ENCODE measurements at places on chromosomes 5 and 9.

DNA sequence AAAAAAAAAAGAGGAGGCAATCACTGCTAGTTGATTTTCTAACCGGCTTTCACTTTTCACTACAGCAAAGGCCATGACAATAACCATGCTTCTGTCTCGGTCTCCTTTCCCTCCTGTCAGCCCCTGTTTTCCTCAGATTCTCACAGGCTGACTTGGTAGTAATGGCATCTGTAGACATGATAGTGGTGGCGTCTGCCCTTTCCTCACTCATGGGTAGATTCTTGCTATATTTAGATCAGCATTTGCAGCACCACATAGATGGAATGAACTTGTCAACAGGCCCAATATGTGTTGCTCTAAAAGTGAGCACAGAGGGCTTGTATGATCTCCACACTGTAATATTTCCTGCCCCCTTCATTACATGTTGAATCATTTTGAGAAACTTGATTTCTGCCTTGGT, 120.3 kb upstream of the FTMT start:
- DNase-seq = no peak

DNA sequence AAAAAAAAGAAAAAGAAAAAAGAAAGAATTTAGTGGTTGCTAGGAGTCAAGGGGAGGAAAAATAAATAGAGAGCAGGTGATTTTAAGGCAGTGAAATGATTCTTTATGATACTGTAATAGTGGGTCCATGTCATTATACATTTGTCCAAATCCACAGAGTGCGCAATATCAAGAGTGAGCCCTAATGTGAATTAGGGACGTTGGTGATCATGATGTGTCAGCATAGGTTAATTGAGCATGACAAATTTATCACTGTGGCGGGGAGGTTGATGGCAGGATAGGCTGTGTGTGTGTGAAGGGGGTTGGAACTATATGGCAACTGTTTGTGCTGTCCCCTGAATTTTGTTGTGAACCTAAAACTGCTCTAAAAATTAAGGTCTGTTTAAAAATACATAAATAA, 357.8 kb downstream of the ICE1 start:
- DNase-seq = no peak

GRCh38 chr5:109668668-109669422, 20.9 kb upstream of the MAN2A1 start:
- no peak for DNase-seq

GRCh38 chr5:123719004-123719403, 207.0 kb downstream of the CSNK1G3 start:
- no peak for DNase-seq

- peak; percentile 93 for DNase-seq
Observed at GRCh38 chr9:114677418-114677817, 4.6 kb downstream of the TEX48 start.

- no peak for DNase-seq
Observed at GRCh38 chr5:163338-163620, 28.0 kb upstream of the LRRC14B start.

GRCh38 chr5:154783774-154784460, 28.7 kb downstream of the LARP1 start:
- DNase-seq = no peak

DNA sequence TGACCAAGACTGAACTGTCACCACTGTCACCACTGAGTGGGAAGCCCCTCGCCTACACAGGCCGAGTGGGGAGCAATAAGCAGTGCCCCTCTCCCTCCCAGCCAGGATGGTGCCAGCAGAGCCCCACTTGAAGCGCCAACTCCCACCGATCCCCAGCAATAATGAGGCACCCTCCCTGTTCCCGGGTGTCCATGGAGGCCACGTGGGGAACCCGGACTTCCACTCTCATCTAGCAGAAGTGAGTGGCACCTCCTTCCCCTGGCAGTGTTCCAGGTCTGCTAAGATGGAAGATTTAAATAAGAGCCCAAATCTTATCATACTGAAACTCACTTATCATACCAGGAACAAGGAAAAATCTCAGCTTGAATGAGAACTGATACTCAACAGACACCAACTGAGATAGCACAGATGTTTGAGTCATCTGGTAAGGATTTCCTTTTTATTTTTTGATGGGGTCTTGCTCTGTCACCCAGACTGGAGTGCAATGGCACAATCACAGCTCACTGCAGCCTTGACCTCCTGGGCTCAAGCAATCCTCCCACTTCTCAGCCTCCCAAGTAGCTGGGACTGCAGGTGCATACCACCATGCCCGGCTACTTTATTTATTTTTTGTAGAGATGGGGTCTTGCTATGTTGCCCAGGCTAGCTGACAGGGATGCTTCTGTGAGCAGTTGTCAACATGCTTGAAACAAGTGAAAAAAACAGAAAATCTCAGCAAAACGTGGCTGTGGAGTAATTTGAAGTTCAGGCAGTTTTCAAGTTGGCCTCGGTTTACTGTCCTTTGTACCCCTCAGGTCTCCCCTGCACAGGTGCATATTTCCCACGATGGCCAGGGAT, 29.6 kb upstream of the ASS1 start:
- DNase-seq = no peak

- DNase-seq = no peak
Observed at GRCh38 chr9:26426551-26427131, 466.0 kb downstream of the CAAP1 start.

DNA sequence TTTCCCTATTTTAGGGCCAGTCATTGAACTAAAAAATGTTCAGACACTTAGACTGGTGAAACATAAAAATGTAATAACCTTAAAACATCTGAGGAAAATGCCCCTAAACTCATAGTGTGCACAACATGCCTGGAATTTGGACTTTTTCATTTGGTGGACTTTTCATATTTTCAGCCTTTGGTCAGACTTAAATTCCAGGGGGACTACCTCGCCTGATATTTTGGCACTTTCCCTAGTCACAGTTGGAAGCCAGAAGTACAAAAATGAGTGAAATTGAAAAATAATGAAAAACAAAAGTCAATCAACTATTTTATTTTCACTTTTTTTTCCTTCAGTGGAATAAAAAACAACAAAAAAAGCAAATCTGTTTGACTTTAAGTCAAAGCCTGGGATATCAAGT, 256.2 kb downstream of the ACTL7B start:
- DNase-seq = no peak

- DNase-seq = no peak
Observed at GRCh38 chr9:113302792-113303418, at the start of gene RNF183. Gene RNF183 (minus strand): TSS chr9:113303376. CDS start chr9:113298184, 5,192 bp downstream.

- DNase-seq = no peak
Observed at GRCh38 chr9:8863886-8864544, 1064.4 kb upstream of the DMAC1 start.

GRCh38 chr5:34038838-34039237, 4.2 kb downstream of the C1QTNF3 start:
- no peak for DNase-seq

GRCh38 chr9:18632632-18633403, 158.9 kb downstream of the ADAMTSL1 start:
- DNase-seq = no peak

GRCh38 chr5:76689321-76690036, 26.4 kb upstream of the F2R start:
- DNase-seq = peak; percentile 88

DNA sequence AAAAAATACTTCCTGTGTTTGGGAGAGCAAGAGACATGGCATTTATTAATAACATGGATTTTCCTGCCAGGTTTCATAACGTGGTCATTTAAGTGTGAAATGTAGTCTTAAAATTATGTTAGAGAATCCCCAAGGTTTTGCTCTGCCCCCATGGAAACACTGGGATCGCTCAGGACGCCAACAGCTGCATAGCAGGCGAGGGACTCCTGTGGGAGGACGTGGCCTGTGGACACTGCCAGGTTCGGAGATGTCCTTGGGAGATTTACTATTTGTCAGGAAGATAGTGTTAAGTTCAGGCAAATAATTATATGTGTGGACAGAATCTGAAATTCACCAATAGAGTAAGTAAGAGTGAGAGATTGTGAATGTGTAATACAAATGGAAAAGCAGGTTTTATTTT, 977 bp downstream of the BTNL9 start:
- DNase-seq = no peak

DNA sequence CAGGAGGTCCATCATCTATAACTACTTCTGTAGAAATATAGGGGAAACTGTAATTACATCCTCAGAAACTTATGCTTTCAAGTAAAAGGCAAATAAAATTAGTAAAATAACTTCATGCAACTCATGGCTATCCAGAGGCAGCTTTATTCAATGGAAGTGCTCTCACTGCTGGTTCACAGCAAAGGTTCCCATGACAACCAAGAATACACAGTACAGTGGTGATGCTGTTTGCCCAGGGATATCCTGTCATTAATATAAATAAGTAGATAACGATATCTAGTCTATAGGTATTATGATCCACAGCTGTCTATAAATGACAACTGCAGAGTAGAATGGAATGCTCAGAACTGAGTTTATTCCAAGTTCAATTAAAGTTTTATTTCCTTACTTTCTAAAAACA, 390.3 kb downstream of the PDE4D start:
- DNase-seq = no peak

- peak; percentile 80 for DNase-seq
Observed at GRCh38 chr5:143355710-143356109, 47.8 kb downstream of the NR3C1 start.

DNA sequence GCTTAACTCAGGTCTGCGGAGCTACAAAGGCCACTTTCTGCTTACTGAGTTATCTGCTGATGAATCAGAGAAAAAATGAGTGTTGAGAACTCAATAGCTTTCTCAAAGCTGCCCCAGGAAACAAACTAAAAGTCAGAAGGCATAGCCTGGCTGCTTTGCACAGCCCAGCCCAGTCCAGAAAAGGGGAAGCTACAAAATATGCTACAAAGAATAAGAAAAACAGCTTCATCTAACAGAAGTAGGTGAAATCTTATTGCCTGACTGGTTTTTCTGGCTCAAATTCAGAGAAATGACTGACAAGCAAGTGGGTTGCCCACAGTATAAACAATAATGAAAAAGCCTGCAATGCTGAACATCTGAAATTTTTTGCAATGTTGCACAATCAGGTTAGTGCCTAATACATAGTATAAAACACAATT, 156.2 kb downstream of the PPP2R2B start:
- no peak for DNase-seq

GRCh38 chr9:134606951-134607731, 34.5 kb upstream of the COL5A1 start:
- peak; percentile 52 for DNase-seq

GRCh38 chr9:87211669-87212068, 264.4 kb upstream of the GAS1 start:
- DNase-seq = no peak

DNA sequence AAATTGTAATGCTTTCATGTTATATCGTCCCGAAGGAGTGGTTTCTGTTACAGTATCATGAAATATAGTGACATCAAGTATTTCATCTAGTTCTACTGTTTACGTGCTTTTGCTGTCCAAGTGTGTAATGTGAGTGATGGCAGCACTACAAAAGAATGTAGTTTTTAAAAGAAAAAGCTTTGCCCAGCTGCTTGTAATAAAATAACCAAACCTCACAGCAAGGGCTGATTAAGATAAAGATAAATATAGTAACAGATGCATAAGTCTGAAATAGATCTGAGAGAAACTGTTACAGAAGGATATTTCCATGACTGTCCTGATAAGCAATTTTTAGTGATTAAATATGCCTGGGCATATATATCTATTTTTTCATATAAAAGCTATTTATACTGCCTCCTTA, 106.4 kb downstream of the AUH start:
- DNase-seq = no peak

DNA sequence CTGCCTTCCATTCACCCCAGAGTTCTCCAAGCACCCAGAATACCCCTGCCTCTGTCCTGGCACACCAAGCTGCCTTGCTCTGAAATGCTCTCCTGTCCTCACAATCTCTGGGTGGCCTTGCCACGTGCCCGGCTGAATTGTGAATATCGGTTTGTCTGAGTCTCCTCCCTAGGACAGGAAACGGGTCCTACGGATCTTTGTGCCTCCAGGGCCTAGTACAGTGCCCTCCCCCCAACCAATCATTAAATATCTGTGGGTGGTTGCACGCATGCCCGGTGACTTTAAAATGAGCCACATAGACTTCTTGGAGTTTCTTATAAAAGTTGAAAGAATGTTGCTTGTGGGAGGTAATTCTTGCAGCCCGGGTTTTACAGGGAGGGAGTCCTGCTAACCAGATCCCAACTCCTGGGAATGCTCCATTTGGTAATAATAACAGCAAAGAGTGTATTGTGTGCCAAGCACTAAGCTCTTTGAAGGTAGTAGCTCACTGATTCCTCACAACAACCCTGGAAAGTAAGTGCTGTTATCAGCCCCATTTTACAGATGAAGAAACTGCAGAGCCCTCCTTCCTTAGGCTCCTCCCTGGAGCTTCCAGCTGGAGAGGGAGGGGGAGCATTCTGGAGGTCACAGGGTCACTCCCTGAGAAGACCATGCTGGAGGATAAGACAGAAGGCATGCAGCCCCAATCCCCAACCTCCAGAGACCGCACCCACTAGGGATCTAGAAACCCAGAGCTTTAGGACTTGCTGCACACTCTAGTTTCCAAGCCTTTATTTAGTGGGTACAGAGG, 23.4 kb downstream of the URM1 start:
- peak; percentile 37 for DNase-seq

DNA sequence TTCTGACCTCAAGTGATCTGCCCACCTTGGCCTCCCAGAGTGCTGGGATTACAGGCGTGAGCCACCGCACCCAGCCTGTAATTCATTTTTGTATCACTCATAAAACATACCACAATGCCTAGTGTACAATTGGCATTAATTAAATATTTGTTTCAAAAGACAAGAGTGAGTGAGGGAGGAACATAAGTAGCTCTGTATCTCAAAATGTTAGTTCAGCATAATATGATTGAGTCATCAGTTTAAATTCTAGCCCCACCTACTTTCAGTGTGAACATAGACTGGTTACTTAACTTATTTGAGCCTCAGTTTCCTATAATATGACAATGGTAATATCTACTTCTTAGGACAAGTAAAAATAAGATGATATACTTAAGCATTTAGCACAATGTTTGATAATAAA, 26.9 kb downstream of the INVS start:
- no peak for DNase-seq

GRCh38 chr9:86494644-86495111, 140.5 kb upstream of the TUT7 start:
- peak; percentile 82 for DNase-seq

Data from A673 (cell line).